Psoas muscle (tissue), 8 donors: ENCODE measurements at places on chromosomes 3 and 15. TPM values are rescaled to one million over a fixed set of nuclear protein-coding genes. Genes with fewer than 3 reads are reported as not detected.

DNA sequence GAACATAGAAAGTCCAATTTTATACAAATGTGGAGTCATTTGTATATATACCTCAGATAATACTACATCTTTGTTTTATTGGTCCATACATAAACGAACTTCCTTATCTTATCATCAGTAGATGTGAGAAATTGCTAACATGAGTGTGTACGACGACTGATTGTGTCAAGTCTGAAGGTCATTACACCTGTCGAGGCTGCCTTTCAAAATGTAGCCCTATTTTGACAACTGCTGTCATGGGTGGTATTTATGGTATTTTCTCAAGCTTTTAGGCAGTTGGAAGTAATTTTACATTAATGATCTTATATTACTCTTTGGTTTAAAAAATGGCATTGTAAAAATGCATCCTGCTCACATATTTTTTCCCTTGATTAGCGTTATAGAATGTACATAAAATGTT, 183.7 kb upstream of the DNAJC19 start:
- DNase-seq, result no peak

GRCh38 chr3:155202626-155203025, 90.9 kb downstream of the STRIT1 start:
- no peak for DNase-seq

- DNase-seq, result no peak
These were observed 25.4 kb downstream of the TMEM44 start for GRCh38 chr3:194607592-194608389.

Gene IGDCC3
- not detected for polyA plus RNA-seq

Gene GPR27
- 0.03 TPM for polyA plus RNA-seq

Gene ACAN
- 0.21 TPM for polyA plus RNA-seq

DNA sequence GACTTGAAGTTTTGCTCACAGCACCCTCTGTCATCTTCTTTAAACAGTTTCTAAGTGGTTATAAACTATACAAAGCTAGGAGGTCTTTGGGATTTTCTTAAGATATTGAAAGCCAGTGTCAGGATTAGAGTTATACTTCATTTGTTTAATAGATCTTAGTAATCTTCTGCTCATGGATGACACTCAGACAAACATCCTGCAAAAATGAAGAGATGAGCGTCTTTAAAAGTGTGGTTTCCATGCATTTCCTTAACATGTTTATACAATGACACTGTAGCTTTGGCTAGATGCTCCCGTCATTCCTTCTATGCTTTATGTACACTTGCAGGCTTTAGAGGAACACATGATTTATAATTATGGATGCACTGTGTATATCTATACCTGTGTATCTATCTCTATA, 182.2 kb downstream of the NAALADL2 start:
- no peak for DNase-seq

GRCh38 chr3:167691366-167691765, 37.6 kb upstream of the WDR49 start:
- no peak for DNase-seq

DNA sequence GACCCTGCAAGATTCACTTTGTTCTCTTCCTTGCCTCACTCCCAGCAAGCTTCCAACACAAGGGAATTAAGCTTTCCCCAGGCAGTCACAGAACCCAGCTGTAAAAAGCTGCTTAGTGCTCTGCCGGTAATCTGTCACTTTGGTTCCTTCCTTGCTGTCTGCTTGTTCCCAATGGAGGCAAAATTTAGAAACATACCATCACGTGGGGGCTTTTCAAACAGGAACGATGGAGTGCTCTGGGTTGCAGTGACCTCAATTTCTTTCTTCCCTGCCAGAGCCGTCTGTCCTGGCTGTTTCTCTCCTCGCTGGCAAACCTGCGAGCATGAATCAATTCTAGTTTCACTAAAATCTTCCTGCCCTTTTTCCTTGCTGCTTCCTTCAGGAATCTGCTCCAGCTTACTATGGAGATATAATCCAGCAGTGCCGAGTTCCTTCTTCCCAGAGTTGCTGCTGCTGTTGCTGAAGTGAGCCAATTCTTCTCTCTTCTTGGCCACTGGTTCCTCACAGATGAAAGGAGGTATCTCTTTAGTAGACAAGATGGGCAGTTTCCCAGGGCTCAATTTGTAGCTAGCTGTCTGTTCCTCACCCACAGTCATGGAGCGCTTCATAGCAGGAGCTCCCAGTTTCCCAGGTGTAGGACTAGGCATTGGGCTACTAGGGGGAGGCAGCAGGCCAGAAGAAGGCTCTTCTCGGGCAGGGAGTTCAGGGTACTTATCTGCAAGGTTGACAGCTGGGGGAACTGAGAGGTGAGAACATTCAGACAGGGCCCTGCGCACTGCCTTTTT, 88.1 kb downstream of the DHX30 start:
- peak; percentile 40 for DNase-seq

Gene STRA6
- not detected for polyA plus RNA-seq

DNA sequence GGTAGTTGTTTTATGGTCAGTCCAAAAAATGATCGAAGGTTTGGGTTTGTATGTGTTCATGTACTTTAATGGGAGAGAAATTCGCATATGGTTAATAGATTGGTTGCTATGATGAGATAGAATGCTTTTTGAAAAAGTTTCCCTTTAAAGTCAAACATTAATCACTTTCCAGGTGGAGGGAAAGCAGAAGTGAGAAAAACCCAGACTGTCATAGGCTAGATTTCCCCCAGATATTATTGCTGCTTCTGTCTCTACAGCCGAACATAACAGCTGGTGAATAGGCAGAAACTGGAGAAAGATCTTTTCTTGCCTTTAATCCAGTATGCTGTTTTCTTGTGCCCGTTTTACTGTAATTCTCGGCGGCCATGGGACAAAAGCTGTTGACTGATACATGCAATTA, 287.6 kb downstream of the SOX2 start:
- no peak for DNase-seq

- DNase-seq, result no peak
These were observed 969.6 kb upstream of the ALCAM start for GRCh38 chr3:104396974-104397669.

GRCh38 chr3:104673981-104674380, 692.7 kb upstream of the ALCAM start:
- DNase-seq, result no peak

DNA sequence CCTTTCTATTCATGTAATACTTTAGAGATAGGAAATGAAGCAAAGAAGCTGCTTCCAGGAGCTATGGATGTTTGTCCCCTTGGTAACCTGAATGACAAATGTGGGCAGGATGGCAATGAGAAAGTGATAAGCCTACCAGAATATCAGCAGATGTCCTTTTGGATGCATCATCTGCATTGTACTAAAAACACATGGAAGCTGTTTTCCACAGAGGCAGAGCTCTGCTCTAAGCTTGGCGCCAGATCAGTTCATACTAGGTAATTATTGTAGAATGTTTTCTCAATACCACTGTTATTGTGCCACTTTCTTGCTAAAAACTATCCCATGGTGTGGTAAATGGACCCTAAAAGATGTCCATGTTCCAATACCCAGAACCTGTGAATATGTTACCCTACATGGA, 100.2 kb downstream of the DTWD1 start:
- no peak for DNase-seq

Gene SPINK8
- polyA plus RNA-seq, result not detected

DNA sequence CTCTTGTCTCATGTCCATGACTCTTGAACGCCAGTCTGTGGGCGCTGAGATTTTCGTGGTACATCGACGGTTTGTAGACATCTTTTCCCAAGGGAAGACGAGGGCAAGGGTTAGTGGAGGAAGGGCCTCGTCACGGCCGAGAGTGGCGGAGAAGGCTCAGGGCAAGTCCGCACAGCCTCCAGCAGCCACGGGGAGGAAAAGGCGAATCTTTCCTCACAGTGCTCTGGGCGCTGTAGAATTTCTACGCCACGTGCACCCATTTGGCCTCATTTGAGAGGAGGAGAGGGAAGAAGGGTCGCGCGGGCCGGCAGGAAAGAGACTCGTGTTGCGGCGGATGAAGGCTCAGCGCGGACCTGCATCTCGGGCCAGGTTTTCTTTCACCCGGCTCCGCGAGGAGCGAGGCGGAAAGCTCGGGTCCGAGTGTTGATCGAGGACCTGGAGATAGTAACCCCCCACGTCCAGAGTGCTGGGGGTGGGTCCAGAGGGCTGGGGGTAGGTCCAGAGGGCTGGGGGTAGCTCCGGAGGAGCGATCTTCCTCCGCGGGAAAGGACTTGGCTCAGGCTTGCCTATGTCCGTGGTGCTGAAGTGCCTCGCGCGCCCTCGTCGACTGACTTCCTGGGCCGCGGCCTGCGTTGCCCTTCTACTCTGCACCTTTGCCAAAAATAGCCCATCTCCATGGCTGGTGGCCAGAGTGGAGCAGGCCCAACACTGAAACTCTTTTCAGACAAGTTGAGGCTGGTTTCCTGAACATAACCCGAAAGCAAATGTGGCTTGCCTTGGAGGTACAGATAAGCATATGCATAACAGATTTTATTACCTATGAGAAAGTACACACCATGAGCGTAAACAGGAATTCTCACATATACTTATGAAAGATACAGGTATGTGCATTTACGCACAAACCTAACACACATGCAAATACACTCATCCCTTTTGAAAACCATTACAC, 1.1 kb downstream of the SLC35G2 start:
- DNase-seq, result peak; percentile 70

DNA sequence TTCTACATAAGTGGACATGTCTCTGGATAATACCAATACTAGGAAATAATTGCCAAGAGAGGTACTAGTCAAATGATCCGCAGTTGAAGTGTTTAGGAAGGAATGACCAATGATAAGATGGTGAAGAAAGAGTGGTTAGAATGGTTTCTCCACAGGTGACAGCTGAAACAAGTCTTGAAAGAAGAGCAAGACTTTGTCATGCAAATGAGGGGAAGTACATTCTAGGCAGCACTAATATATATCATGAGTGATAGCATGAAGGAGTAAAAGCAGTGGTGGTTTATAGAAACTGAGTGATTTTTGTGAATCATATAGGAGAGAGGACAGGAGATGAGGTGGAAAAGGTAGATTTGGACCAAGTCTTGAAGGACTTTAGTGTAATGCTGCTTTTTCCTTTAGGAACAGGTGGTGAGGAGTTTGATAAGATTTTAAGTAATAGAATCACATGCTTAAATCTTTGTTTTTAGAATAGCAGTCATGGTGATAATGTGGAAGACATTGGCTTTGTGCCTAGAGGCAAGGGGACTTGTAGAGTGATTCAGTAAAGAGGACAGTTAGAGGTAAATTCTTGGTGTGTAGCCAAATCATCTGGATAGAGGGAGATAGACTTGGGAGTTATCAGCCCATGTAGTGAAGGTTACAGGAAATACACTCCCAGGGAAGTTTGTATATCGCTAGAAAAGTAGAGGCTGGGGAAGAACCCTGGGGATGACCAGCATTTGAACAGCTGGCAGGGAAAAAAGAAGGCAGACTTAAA, 31.9 kb downstream of the SLMAP start:
- DNase-seq, result no peak

Gene CX3CR1
- polyA plus RNA-seq, result 0.12 TPM

GRCh38 chr3:8453153-8453552, 48.5 kb upstream of the LMCD1 start:
- no peak for DNase-seq

DNA sequence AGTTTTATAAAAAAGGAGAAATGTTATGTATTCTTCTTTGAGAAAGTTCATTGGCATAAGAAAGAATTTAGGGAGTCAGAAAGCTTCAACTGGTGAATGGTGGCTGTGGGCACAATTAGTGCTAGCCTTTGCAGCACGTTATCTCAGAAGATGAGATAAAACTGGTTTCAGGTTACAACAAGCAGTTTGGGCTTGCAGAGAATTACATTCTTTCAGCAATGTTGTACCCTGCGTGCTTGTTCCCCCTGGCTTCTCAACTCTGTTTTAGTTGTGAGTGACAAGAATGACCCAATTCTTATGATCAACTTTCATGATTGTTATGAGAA, 31.6 kb upstream of the ACP3 start:
- DNase-seq, result no peak

DNA sequence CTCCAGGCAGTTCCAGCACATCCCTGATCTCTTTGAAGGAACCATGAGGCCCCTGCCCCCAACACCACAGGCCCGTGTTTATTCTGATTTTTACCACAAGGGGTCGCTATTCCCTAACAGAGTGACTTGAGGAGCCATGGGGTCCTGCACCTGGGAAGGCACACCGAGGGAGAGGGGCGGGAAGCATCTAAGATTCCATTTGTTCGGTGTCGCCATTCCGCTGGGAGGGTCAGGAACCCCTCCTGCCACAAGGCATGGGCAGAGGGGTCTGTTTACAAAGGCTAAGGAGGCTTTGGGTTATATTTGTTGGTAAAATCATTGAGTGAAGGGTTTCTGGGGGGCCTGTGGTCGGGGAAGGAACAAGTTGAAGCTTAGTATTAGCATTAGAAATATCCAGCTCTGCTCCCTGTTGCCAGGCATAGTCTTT, 77.1 kb downstream of the WDR76 start:
- DNase-seq, result no peak

DNA sequence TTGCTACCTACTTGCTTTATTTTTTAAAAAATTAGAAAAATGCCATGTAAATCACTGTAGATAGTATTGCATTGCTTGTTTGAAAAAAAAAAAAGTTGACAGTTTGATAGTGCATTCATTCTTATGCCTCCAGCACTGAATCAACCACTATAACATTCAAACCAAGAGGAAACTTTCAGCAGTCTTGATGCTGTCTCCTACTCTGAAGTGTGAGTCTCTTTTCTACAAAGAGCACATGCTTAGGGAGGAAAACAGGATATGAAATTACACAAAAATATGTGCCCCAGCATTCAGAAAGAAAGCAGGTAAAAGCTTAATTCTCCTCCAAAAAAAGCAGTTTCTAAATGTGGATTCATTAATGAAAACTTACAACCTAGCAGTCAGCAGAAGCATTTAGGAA, 78.3 kb downstream of the ZBTB20 start:
- DNase-seq, result no peak

- no peak for DNase-seq
These were observed 25.4 kb downstream of the ISG20 start for GRCh38 chr15:88664151-88664778.

Gene DNAH1
- polyA plus RNA-seq, result 0.77 TPM

DNA sequence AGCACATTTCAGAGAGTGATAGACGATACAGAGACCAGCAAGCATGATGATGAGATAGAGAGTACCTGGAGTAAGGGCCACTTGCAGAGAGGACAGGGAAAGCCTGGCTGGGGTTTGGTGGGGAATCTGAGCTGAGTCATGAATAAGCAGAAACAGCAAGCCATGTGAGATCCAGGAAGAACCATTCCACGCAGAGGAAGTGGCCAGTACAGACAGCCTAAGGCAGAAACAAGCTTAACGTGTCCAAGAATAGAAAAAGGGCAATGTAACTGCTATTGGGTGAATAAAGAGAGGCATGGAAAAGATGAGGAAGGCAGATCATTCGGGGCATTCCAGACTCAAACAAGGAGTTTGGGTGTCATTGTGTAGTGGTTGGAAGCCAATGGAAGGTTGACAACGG, 816.3 kb upstream of the CFAP20DC start:
- DNase-seq, result no peak

Gene GUCA1C
- not detected for polyA plus RNA-seq
